K562 (cell line): ENCODE measurements at places on chromosomes 5 and 9.

GRCh38 chr9:87069690-87070089 lies 122.4 kb upstream of the GAS1 start:
- no peak for DNase-seq

DNA sequence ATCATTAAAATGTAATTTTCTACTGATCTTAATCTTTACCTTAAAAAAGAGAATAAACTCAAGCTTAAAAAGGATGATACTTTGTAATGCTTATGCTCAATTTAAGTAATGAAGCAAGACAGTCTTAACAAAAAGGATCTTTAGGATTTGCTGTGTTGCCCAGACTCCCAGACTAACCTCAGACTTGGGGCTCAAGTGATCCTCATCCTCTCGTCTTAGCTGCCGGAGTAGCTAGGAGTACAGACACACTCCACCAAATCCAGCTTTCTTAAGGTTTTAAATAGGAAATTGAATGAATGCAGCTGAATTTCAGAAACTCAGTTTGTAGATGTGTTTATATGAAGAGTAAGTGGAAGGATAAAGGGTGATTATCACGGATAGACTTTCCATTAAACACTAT lies 400.5 kb upstream of the DAB2 start:
- DNase-seq: no peak

- DNase-seq: no peak
Observed at GRCh38 chr9:73166468-73166867, 14.8 kb downstream of the ANXA1 start.

DNA sequence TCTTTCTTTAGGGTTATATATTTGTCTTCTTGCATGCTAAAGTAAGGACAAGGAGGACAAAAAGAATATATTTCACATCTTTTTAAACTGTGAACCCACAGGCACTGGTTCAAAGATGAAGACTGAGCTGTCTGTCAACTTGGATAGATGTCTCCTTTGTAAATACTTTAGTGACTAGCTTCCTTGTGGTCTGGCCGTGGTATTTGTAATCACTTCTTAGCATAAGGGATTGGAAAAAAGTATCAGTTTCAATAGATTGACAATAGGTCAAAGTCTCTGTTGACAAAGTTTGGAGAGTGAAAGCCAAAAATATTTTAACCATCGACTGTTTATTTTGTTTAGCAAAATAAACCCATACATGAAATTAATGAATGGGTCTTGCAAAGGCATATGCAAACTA lies 91.4 kb downstream of the TMEM167A start:
- DNase-seq: no peak

GRCh38 chr5:59161221-59162105 lies 578.6 kb downstream of the RAB3C start:
- no peak for DNase-seq

DNA sequence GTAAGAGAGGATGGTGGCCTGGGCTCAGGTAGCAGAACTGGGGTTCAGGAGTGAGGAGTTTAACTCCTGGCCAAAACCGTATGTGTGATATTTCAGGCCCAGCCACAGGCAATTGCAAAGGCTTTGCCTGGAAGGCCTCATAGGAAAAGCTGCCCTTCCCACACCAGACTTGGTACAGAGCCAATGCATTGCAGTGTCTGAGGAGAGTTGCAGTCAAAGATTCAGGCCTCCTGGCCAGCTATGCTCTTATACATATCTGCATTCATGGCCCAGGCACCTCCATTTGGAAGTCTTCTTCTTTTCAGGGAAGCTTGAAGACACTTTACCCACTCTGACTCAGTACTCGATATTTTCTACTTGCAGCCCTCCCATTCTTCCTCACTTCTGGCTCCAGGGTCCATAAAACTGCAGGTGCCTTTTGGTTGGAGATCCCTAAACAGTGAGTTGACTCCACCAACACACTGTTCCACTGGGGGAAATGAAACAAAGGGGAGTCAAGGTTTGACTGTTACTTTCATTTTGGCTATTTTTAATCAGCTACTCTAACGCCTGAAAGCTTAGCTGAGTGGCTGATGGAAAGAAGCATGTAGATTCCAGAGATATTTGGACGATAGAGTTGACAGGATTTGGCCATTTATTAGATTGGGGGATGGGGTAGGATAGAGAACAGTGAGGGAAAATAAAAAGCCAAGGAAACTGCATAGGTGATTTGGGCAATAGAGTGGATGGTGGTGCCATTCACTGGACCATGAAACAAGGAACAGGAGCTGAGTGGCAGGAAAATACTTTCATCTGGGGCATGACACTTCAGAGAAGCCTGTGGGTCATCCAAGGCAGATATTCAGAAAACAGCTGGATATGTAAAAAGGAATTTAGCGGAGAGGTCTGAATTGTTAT lies 30.6 kb upstream of the IL33 start:
- no peak for DNase-seq

DNA sequence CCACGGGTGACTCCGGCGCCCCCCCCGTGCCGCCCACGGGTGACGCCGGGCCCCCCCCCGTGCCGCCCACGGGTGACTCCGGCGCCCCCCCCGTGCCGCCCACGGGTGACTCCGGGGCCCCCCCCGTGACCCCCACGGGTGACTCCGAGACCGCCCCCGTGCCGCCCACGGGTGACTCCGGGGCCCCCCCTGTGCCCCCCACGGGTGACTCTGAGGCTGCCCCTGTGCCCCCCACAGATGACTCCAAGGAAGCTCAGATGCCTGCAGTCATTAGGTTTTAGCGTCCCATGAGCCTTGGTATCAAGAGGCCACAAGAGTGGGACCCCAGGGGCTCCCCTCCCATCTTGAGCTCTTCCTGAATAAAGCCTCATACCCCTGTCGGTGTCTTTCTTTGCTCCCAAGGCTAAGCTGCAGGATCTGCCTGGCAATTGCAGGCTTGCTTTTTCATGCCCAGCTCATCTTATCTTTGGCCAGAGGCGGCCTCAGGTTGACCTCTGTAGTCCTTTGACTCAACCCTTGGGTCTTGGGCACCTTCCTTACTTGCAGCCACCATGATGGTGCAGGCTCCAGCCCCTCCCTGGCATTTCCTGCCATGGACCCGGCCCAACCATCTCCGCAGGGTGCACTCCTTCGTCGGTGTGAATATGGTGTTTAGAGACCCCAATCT lies 9.8 kb downstream of the CEL start:
- DNase-seq: no peak

GRCh38 chr5:150291388-150292385 lies 2.1 kb upstream of the CAMK2A start:
- DNase-seq: no peak
